ENCODE measurements at places on chromosomes 3 and 15.

GRCh38 chr15:68352401-68353062 is 75.0 kb downstream of the FEM1B start:
- no peak for DNase-seq

GRCh38 chr15:52717481-52717880 is 38.3 kb upstream of the ATOSA start:
- no peak for DNase-seq

DNA sequence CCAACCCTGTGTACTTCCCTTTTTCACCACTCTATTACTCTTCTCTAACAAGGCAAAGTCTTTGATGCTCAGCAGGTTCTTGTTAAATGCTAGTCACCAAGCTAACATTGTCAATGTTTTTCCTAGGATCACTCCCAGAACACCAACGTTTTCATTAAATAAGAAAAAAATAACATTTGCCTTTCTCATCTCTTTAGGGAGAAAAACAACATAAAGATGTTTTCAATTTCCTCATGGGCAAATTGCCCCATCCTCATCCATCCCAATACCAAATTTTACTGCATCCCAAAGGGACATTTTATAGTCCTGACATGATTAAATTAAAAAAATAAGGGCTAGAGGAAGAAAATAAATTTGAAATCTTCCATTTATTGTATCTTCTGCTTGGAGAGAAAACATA is 106.5 kb downstream of the SUCNR1 start:
- no peak for DNase-seq

GRCh38 chr15:74129586-74130154 is 716 bp upstream of the ISLR2 start:
- DNase-seq = no peak

DNA sequence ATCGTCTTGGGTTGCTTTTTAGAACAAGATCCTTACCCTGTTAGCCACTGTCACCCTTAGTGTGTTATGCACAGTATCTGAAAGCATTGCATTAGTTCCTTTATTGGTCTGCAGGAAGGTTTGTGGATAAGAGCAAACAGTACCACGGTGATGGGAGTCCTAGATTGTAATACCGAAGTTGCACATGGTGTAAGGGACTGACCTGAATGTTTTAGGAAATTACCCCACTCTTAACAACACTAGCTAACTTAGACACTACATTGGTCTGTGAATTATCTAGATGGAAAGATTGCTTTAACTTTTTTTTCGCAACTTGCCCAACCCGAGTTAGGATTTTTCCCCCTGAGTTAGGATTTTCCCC is 1.3 kb downstream of the STT3B start:
- DNase-seq = no peak

GRCh38 chr15:89704411-89704810 is 13.8 kb downstream of the WDR93 start:
- DNase-seq = no peak
